Spleen (tissue), 13 donors: ENCODE measurements at places on chromosomes 4 and X. TPM values are rescaled to one million over a fixed set of nuclear protein-coding genes. Genes with fewer than 3 reads are reported as not detected.
A peak's percentile ranks its signal among the peaks of the same experiment; 100 is the strongest.

- no peak for DNase-seq
Measured at GRCh38 chr4:30839583-30840520, 119.7 kb downstream of the PCDH7 start.

GRCh38 chr4:128424527-128425497 is 137.2 kb upstream of the PGRMC2 start:
- no peak for DNase-seq

Gene ART3
- 3.1 TPM for polyA plus RNA-seq

- no peak for DNase-seq
Measured at GRCh38 chrX:139077281-139078250, 366.0 kb upstream of the FGF13 start.

DNA sequence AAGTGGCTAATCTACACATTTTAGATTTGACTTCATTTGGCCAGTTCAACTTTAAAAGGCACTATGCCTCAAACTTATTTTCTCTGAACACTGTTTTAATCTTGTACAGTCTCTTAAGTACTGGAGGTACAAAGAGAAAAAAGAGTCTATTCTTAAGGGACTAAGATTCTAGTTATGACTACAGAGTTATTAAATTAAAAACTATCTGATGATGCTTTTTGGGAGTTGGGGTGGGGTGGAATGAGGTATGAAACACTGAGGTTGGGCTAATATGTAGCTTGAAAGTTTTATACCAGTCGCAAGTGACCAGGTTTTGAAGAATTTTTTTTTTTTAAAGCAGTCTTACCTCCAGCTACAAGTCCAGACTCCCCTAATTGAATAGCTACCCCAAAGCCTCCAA is 17.7 kb upstream of the GPR34 start:
- no peak for DNase-seq

GRCh38 chrX:11081511-11081910 is 29.6 kb upstream of the HCCS start:
- DNase-seq = no peak

Gene BBS12
- polyA plus RNA-seq = 0.91 TPM

Gene CNKSR2
- polyA plus RNA-seq = 1.6 TPM

- DNase-seq = peak; percentile 95
Measured at GRCh38 chr4:6720202-6720699, 4.3 kb downstream of the BLOC1S4 start.

Gene UGT2B10
- not detected for polyA plus RNA-seq

Gene SMIM31
- polyA plus RNA-seq = not detected

Gene C4orf50
- 0.02 TPM for polyA plus RNA-seq

DNA sequence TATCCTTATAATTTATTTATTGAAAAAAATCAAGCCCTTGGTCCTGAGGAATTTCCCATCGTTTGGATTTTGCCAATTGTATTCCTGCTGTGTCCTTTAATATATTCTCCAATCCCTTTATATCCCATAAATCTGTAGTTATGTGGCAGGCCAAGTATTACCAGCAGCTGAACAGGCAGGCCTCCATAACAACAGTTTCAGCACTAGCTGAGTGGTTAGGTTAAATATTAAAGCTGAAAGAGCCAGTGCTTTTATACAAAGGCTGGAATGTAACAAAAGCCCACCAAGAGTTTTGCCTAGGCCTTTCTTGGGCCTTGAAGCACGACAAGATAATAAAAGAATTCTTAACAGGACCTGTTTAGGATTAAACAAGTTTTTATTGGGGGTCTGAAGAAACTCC is 366.6 kb upstream of the GALNT7 start:
- no peak for DNase-seq

DNA sequence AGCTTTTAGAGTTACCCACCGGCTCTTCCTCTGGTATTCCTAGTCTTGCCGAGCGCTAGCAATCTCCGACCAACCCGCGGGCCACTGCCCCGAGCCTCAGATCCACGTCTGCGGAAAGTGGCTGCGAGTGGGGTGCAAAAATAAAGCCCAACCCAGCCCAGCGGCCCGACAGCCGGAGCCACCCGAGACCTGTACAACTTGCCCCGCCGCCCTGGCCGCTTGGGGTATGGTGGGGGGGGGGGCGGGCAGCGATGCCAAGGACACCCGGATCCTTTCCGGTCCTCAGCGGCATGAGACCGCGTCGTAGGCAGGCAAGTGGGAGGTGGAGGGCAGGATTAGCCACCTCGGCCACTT is 1.6 kb downstream of the SLITRK4 start:
- DNase-seq = no peak

DNA sequence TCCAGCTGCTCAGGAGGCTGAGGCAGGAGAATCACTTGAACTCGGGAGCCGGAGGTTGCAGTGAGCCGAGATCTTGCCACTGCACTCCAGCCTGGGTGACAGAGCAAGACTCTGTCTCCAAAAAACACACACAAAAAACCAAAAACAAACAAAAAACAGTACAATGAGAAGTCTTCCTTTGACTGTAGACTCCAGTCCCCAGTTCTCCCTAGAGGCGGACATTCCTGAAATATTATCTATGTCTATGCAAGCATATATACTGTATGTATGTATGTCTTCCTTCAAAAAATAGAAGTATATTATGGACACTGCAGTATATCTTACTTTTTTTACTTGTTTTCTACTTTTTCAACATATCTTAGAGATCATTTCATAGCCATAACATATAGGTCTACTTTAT is 10.2 kb upstream of the FGF2 start:
- no peak for DNase-seq

Gene KDR
- polyA plus RNA-seq = 1.2 TPM

- DNase-seq = no peak
Measured at GRCh38 chr4:87425711-87426110, 3.3 kb downstream of the NUDT9 start.

- DNase-seq = no peak
Measured at GRCh38 chrX:67784712-67785111, 240.9 kb downstream of the AR start.

- DNase-seq = no peak
Measured at GRCh38 chr4:1062419-1062818, 50.9 kb downstream of the RNF212 start.

DNA sequence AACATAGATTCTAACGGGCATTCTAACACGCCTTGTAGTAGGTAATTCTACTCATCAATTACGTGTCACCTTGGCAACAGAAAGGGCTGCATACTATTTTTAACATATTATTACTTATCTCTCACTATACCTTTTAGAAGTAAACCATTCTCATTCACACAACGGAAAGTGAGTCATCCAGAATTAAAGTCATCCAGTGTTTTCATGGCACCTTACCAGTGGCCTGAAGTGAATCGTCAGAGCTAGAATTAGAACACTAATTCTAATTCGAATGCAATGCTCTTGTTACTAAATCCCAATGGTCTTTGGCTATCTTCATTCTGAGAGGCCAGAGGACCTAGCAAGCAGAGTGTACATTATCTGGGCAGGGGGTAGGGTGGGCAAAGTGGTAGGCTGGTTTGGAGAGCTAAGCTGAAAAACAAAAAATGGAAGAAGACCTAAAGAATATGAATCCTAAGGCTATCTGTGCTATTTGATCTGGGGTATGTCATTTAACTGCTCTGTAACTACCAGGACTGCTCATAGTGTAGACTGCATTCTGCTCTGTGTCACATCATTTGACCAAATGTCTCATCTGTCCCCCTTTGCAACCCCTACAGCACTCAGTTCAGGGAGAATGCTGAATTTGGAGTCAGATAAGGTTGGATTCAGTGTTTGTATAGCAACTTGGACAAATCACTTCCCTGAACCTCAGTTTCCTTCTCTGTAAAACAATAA is 96.5 kb downstream of the HDAC8 start:
- DNase-seq = no peak

Gene NLGN4X
- 1.7 TPM for polyA plus RNA-seq

- no peak for DNase-seq
Measured at GRCh38 chr4:75512386-75513211, 1.6 kb downstream of the RCHY1 start.

DNA sequence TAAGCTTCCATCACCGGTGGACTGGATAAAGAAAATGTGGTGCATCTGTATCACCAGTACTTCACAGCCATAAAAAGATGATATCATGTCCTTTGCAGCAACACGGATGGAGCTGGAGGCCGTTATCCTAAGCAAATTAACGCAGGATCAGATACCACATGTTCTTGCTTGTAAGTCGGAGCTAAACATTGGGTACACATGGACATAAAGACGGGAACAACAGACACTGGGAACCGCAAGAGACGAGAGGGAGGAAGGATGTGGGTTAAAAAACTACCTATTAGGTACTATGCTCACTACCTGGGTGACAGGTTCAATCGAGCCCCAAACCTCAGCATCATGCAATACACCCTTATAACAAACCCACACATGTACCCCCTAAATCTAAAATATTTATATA is 16.3 kb upstream of the IDS start:
- no peak for DNase-seq

GRCh38 chr4:39521253-39521919 is 5.9 kb downstream of the UGDH start:
- DNase-seq = no peak

Gene EDNRA
- polyA plus RNA-seq = 1.9 TPM

GRCh38 chrX:72687396-72687795 is 26.7 kb downstream of the PHKA1 start:
- DNase-seq = no peak

DNA sequence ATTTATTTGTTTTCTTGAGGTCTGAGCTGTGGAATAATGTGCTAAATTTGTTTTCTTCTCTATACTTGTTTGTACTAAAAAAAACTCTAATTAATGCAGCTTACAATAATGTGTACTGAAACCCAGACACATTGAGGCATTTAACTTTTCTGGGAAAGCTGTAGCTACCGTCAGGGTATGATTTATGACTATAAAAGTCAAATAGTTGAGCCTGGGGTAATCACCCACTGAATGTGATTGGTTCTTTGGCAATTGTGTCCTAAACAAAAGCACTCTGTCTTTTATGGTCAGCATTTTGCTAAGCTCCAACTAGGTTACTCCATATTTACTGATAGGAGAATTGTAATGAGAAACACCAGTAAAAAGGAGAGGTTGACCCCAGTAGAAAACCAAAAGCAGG is 65.9 kb upstream of the CBLL2 start:
- no peak for DNase-seq

Gene IL21
- 0.10 TPM for polyA plus RNA-seq

Gene CT47B1
- polyA plus RNA-seq = not detected

- no peak for DNase-seq
Measured at GRCh38 chr4:141309874-141310273, 89.2 kb downstream of the ZNF330 start.

- DNase-seq = no peak
Measured at GRCh38 chr4:145531859-145532258, 50.2 kb downstream of the SMAD1 start.

Gene EPGN
- not detected for polyA plus RNA-seq

DNA sequence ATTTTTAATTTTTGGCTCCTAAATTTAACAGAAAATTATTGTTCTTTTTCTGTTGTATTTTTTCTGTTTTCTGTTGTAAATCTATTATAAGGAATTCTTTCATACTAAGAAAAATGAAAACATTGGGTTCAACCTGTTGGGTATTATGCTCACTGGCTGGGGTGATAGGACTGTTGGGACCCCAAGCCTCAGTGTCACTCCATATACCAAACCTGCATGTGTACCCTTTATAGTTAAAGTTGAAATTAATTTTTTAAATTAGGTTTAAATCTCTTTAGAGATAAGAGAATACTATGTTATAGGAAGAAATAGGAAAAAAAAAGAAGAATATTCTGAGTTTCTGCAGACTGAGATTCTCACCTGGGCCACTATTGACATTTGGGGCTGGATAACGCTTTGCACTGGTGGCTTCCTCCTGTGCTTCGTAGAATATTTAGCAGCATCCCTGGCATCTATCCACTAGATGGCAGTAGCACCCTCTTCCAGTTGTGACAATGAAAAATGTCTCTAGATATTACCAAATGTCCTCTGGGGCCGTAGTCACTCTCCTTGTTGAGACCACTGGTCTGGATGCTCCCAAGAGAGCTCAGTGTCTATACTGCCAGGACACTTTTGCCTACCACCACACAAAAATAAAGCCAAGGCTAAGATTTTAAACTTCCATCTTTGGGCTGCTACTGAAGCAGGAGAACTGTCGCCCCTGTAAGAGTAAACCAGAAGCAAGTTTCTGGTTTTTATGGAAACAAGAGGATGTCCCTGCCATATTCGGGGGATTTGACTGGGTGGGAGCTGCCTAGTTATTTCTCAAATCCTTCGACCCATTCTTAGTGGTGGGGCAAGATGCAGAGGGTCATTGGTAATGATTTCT is 22.4 kb upstream of the CLTRN start:
- no peak for DNase-seq

DNA sequence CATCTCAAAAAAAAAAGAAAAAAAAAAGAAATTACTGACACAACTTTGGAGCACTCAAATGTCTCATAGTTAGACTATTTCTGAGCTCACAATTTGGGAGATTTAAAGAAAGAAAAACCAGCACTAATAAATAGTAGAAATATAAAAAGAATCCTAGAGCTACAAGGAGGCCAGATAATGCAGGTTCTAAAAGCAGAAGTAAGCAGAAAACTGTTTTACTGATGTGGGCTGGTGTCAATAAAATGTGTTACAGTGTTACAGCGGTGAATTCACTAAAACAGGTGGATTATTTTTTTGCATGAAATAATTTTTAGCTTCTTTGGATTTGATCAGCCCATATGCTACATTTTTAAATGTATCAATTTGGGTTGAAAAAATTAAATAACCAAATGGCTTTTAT is 375.9 kb downstream of the GPM6A start:
- no peak for DNase-seq

DNA sequence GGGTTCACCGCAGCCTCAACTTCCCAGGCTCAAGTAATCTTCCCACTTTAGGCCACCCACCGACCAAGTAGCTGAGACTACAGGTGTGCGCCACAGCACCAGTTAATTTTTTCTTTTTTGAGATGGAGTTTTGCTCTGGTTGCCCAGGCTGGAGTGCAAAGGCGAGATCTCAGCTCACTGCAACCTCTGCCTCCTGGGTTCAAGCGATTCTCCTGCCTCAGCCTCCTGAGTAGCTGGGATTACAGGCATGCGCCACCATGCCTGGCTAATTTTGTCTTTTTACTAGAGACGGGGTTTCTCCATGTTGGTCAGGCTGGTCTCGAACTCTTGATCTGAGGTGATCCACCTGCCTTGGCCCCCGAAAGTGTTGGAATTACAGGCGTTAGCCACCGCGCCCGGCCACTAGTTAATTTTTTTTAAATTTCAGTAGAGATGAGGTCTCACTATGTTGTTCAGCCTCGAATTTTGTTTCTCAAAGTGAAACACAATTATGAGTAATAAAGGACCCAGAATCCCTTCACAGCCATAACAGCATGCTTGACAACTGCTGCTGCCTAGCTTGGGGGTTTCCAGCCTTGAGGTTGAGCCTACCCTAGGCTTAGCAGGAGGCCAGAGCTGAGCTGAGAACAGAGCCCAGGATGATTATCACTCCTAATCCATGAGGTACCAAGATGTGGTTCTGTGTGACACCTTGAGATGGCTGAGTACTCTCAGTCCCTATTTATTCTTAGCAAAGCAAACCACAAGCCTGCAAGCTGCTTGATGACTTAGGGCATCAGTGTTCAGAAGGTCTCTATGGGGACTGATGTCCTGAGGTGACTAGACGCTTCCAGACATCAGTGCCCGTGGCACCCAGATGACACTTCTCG is 41.6 kb upstream of the NKRF start:
- DNase-seq = no peak

Gene BCORL1
- polyA plus RNA-seq = 3.5 TPM

Gene SPACA5
- polyA plus RNA-seq = not detected
